ENCODE measurements at places on chromosomes 7 and 10. TPM values are rescaled to one million over a fixed set of nuclear protein-coding genes. Genes with fewer than 3 reads are reported as not detected.

GRCh38 chr7:81810476-81811155 lies 40.8 kb upstream of the HGF start:
- DNase-seq, result no peak

- no peak for DNase-seq
Measured at GRCh38 chr7:6290319-6290741, 17.9 kb upstream of the CYTH3 start.

GRCh38 chr10:78543031-78543748 lies 509.5 kb downstream of the RPS24 start:
- DNase-seq, result no peak

GRCh38 chr7:114086914-114087652 lies 168.3 kb upstream of the PPP1R3A start:
- no peak for DNase-seq

- DNase-seq, result no peak
Measured at GRCh38 chr7:12488341-12488740, 82.2 kb upstream of the SCIN start.

The NEUROD6 gene
- total RNA-seq, result not detected

The GNGT1 gene
- total RNA-seq, result not detected

The DBF4 gene
- total RNA-seq, result 8.3 TPM

Measured in vagina (tissue), 2 donors.